ENCODE measurements at places on chromosomes 2 and 18.

- DNase-seq = no peak
Measured at GRCh38 chr2:45269149-45269793, 260.0 kb upstream of the SIX2 start.

DNA sequence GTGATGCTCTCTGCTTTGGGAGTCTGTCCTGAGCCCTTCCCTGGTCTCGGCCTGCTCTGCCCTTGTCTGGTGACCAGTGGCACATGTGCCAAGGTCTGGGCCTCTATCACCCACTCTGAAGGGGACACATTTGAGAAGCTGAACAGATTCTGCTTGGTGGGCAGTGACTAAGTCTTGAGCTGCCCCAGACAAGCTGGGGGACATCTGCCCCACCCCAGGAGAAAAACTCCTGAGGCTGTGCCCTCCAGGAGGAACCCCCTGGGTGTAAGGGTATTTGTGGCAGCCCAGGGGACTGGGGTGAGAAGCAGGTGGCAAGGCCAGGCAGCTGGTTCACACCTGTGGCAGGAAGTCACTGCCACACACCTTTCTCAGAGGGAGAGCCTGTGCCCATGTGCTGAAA, 342.1 kb downstream of the DYSF start:
- no peak for DNase-seq

DNA sequence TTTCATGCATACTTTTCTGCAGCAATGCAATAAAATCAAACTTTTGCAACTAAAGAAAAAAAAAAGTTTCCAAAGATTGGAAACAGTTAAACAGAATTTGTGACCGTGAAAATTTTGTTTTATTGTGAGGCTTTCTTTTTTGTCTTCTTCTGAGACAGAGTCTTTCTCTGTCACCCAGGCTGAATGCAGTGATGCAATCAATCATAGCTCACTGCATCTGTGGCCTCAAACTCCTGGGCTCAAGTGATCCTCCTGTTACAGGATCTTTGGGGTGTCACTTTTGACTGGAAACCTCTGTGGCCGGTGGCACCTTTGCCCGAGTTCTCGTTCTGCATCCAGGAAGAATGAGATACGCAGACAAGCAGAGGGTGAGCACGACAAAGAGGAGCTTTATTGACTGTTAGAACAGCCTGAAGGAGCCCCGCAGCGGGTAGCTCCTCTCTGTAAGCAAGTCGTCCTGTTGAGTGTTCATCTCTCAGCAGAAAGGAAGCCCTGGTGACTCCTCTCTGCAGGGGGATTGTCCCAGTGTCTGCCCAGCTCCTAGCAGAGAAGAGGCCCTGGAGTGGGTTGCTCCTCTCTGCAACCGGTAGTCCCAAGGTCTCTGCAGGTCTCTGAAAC, 16.9 kb upstream of the ILKAP start:
- DNase-seq = no peak

DNA sequence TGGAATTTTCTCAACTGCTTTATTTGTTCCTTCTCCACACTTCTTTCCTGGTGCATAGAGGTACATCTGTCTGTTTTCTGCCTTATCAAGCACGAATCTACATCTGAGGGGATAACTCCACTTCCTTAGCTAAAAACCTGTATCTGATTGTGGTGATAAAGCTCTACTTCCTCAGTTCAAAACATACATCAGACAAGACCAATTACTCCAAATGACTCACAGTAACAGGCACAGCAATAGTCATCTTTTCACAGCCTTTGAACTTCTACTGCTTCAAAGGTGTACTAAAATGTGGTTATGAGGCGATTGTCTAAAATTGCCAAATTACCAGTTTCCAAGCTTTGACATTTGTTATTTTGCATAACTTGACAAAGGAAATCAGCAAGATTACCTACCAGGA, 803.6 kb upstream of the ZEB2 start:
- DNase-seq = no peak

DNA sequence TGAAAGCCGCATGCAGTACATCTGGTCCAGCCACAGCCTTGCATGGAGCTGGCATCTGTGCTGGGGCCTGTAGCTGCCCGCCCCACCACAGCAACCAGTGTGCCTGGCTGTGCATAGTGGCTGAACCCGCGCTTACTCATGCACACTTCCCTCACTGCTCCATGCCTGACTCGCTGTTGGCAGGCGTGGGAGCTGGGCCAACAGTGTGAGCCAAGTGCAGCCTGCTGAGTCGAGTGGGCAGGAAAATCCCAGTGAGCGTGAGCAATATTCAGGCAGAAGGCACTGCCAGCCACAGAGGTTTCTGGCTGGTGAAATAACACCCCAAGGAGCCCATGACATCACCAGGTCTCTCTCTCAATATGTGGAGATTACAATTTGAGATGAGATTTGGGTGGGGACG, 1674.1 kb upstream of the TMEFF2 start:
- no peak for DNase-seq
